Smooth muscle cell of the brain vasculature (primary cell): ENCODE measurements at places on chromosomes 3 and 15.

DNA sequence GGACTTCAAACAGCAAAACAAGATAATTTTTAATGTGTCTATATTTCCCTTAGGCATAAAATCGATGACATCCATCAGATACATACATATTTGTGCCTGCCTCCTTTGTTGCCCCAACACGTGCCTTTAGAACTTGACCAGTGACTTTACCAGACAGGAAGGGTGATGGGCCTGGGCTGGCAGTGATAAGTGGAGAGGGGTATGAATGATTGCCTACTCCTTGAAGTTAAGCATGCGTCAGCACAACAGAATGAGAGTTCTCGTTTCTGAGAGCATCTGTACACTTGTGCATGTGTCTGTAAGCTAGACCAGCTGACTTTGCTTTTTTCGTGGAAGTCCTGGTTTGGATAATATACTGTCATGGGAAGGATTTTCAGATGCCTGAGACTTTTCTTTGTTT lies 54.9 kb upstream of the COL6A6 start:
- DNase-seq: no peak

DNA sequence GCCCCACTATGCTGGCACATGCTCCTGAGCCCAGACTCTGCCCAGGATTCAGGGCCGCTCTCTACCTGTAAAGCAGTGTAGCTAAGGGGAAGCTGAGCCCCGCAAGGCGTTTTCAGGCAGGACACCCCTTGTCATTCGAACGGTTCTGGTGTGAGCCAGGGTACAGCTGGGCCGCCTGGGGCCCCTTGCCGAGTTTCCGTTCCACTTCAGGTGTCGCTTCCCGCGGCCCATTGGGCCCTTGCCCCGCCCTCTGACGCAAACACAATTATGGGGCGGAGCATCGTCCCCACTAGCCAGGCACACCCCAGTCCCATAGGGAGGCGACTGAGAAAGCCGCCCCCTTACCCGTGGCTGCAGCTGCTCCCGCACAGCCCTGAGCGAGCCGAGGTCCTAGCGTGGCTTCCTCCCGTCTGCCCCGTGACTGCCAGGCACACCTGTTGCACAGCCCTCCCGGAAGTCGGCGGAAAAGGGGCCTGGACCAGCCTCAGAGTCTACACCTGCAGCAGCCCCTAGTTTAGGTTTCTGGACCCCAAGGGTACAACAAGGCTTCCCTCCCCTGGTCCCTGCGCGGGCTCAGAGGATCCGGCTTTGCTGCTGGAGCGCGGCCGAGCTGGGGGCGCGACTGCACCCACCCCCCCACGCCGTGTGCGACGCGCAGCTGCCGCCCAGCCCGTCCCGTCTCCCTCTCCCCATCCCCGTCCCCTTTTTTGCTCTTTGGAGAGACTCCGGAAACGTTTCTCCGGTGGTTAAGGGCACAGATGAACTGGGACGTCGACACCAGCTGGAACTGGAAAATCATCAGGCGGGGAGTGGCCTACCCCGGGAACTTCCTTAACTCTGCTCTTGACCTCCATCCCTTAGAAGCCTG lies at the start of gene PLSCR2:
TSS of gene PLSCR2 (minus strand) at position 412 of the 868 bp plus-strand sequence. CDS start 9,657 bp downstream, outside the sequence.
- DNase-seq: no peak

DNA sequence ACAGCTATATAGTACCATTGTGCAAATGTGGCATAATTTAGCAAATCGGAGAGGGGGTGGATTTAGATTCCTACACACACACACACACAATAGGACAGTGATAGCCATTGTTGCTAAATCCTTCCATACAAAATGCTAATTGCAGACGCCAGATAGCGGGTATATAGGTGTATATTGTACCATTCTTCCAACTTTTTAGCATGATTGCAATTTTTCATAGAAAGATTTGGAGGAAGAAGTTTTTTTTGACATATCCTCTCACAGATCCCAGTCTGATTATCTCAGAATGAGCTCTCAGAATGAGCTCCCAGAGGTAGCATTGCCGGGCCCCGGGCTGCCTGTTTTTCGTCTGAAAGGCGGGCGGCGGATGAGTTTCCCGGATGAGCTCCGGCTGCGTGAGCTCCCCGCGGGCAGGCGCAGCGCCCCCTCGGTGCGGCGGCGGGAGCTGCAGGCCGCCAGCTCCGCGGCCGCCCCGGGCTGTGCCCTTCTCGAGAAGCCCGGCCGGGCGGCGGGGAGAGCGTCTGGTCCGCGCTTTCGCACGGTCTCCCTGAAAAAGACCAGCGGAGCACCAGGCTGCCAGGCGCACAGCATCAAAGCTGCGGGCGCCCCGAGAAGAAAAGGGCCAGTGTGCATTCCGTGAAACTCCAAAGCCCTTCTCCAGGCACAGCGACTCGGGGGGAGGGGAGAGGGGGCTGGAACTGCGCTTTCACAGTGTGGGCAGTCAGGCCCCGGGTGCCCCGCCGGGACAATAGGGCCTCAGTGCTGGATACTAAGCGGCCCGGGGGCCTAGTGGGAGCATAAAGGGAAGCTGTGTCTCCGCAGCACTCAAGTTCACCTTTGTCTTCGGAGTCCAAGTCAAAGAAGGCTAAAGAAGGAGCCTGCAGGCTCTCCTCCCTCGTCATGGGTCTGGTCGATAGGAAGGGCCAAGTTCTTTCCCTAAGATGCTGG lies 12.0 kb upstream of the SHC4 start:
- DNase-seq: peak; percentile 56

- no peak for DNase-seq
These were observed 24.7 kb downstream of the GXYLT2 start for GRCh38 chr3:72912532-72912931.

GRCh38 chr3:40653878-40654277 lies 129.1 kb downstream of the ZNF621 start:
- no peak for DNase-seq

DNA sequence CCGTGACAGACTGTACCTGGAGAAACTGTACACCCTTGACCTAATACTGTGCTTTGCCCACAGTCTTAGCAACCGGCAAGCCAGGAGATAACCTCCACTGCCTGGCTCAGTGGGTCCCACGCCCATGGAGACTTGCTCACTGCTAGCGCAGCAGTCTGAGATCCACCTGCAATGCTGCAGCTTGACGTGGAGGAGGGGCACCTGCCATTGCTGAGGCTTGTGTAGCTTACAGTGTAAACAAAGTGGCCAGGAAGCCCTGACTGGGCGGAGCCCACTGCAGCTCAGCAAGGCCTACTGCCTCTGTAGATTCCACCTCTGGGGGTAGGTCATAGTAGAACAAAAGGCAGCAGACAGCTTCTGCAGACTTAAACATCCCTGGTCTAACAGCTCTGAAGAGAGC lies 189.3 kb downstream of the EDEM1 start:
- DNase-seq: no peak

DNA sequence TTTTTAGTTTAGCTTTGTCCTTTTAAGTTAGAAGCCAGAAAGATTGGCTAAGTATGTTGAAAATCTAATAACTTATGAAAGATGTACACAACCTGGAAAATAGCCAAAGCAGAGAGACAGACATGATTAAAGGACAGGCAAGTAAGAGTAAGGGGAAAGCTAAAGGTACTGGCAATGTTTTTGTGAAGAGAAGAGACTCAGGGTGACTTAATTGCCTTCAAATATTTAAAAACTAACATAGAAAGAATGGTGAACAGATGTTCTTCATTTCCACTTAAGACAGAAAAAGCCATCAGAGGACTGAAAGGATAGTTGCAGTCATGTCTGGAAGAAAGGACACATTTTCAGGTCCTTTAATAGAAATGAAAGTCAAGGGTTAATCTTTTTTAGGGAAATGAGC lies 68.8 kb downstream of the ZNF385D start:
- no peak for DNase-seq

DNA sequence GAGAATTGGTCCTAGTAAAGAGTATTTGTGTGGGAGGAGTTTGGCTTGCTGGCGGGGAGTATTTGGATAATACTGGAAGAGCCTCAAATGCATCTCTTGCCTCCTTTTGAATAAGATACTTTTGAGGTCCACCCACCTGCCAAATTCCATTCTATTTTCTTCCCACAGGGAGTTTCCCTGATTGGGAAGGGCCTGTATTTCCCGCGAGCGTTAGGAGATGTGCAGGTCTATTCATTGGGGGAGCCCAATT lies 406 bp upstream of the RASA2 start:
- no peak for DNase-seq

GRCh38 chr15:31067890-31068603 lies 33.5 kb downstream of the TRPM1 start:
- DNase-seq: no peak

GRCh38 chr3:71551311-71551919 lies 32.1 kb downstream of the FOXP1 start:
- no peak for DNase-seq

- DNase-seq: no peak
These were observed 7.9 kb upstream of the SRP14 start for GRCh38 chr15:40046721-40047414.

DNA sequence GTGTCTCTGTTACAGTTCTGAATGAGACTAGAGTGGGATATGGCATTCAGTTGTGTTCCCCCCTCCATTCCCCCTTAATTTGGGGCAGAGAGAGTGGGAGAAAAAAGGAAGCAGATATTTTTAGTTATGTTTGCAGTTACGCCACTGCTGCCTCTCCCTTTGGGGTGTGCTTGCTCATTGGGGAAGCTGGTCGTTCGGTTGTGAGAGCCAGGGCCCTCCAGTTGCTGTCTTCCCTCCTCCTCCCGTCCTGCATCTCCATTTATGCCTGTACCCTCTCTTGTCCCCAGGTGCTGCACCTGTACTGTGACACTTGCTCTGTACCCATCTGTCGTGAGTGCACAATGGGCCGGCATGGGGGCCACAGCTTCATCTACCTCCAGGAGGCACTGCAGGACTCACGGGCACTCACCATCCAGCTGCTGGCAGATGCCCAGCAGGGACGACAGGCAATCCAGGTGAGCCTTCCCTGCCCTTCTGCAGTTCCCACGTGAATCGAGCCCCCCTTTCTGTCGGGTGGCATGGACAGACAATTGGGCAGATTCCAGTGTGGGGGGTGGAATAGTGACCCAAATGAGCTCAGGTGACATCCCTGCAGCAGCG lies 55.8 kb downstream of the TRIM71 start:
- no peak for DNase-seq

DNA sequence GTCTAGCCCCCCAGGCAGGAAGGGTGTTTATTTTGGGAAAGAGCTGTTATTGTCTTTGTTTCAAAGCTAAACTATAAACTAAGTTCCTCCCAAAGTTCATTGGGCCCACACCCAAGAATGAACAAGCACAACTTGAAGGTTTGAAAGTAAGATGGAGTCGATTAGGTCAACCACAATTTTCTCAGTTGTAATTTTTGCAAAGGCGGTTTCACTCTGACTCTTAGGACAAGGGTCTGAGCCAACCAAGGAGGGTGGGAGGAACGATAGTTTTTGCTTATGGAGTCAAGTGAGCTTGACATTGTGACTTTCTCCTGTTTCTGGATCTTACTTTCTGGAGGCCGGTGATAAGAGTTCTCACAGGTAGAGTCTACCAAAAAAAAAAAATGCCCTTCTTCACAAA lies 5.8 kb upstream of the ZNF770 start:
- DNase-seq: no peak

- no peak for DNase-seq
These were observed 60.1 kb downstream of the SUMF1 start for GRCh38 chr3:4406746-4407568.

- no peak for DNase-seq
These were observed 59.0 kb upstream of the BCL6 start for GRCh38 chr3:187804120-187804744.

GRCh38 chr15:94723801-94724200 lies 492.4 kb downstream of the MCTP2 start:
- no peak for DNase-seq

DNA sequence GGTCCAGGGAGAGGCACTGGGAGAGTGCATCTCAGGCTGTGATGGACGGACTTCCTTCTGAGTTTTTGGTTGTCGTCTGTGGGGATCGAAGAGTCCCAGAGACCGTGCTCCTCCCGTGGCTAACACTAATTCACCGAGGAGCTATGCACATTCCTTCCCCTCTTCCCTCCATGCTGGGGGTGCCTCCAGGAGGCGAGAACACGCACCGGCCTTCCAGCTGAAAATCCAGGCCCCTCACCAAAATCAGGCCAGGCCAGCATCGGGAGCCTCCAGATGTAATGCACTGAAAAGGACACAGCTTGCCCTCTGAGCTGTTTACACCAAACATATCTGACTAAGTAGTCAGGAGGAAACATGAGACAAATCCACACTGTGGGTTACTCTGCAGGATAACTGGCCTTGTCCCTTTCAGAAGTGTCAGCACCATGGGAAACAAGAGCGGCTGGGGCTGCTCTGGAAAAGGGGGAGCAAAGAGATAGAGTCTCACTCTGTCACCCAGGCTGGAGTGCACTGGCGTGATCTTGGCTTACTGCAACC lies 5.5 kb downstream of the RNU5B-1 start:
- DNase-seq: no peak

- no peak for DNase-seq
These were observed 34.9 kb downstream of the VIPR1 start for GRCh38 chr3:42537350-42537749.

DNA sequence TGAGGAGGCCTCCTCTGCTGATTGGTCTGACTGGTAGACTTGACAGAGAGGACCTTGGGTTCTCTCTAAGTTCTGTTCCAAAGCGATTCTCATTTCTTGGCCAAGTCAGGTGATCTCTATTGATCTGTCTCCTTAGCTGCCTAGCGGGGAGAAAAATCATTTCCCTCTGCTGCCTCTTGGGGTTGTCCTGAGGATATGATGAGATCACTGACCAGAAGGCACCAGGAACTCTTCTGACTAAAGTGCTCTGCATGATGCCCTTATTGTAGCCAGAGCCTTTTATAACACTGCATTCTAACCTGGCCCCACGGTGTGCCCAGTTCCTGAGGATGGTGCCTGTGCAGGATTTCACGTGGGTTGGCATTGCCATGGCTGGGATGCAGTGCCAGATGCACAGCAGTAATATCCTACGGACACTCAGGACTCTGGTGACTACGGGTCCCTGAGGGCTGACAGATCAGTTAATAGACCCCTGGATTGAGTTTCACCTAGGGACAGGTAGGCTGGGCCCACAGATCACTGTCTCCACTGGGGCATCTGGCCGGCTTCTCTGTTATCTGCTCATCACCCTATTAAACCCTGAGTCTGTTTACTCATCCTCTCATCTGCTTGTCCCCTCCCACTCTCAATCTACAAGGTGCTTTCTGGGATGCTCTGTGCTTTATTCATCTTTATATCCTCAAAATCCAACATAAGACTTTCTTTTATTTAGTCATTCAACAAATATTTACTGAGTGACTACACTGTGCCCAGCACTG lies 3.9 kb upstream of the HEG1 start:
- no peak for DNase-seq

- DNase-seq: no peak
These were observed 109.5 kb upstream of the PTPRG start for GRCh38 chr3:61451841-61452240.

DNA sequence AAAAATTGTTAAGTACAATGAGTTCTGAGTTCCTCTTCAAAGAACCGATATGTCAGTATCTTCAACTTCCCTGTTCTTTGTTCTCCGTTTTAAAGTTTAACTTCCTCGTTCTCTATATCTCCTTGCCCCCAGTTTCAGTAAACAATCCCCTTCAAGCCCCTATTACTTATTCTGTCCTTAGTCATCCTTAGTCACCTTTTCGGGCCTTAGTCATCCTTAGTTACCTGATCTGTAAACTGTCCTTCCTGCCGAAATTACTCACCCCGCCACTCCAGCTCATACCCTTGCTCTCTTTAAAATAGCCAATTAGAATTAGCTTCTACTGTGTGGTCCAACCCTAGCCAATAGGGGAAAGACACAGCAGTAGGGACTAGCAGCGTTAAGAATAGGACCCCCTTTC lies 1165.6 kb downstream of the NSUN3 start:
- DNase-seq: no peak

- no peak for DNase-seq
These were observed 224.0 kb upstream of the CBLB start for GRCh38 chr3:106092792-106093191.

GRCh38 chr15:68484696-68485400 lies 52.9 kb upstream of the ITGA11 start:
- DNase-seq: no peak

GRCh38 chr3:40864146-40864782 lies 335.0 kb upstream of the CTNNB1 start:
- DNase-seq: no peak
